ENCODE measurements at places on chromosomes 6 and 20.

DNA sequence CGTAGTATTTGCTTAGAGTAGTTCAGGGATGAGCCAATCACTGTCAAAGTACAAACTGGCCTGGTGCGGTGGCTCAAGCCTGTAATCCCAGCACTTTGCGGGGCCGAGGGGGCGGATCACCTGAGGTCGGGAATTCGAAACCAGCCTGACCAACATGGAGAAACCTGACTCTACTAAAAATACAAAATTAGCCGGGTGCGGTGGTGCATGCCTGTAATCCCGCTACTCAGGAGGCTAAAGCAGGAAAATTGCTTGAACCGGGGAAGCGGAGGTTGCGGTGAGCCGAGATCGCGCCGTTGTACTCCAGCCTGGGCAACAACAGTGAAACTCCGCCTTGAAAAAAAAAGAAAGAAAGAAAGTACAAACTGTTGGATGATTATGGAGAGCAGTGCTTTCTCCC lies 27.5 kb upstream of the JARID2 start:
- no peak for DNase-seq

DNA sequence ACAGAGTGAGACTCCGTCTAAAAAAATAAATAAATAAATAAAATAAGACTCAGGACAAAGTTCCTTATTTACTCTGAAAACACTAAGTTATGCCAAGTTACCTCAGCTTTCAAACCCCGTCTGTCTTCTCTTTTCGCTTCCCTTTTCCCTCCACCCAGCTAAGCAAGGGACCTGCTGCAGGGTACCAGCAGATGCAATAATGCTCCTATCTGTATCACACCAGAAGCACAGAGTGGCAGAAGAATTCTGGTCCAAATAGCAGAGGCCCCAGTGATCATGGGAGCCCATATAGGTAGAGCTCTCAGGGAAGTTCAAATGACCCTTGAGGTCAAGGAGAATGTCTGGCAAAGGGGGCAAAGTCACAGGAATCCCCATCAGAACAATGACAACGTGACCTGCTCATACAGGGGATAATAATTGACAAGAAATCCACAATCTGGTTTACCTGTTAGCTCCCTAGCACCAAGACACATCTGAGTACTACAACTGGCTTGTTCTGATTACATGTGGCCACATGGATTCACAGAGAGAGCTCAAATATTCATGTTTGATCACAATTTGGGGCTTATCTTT lies 8.7 kb downstream of the GCM1 start:
- DNase-seq: no peak

DNA sequence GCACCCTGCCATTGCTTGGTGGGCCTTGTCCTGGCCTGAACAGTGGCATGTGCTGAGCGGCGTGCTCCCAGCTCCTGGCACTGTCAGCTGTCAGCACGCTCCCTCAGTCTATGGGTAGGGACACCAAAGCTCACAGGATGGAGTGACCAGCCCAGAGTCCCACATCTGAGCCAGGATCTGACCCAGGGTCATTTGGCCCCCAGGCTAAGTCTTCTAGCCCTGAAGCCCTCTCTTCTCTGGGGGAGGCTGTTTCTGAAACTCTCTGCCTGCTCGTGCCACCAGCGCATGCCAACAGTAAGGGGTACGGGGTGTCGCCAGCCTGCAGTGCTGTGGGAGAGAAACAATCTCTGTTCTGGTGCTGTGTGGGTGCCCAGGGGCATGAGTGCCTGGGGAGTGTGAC lies 37.1 kb downstream of the CDH4 start:
- no peak for DNase-seq

DNA sequence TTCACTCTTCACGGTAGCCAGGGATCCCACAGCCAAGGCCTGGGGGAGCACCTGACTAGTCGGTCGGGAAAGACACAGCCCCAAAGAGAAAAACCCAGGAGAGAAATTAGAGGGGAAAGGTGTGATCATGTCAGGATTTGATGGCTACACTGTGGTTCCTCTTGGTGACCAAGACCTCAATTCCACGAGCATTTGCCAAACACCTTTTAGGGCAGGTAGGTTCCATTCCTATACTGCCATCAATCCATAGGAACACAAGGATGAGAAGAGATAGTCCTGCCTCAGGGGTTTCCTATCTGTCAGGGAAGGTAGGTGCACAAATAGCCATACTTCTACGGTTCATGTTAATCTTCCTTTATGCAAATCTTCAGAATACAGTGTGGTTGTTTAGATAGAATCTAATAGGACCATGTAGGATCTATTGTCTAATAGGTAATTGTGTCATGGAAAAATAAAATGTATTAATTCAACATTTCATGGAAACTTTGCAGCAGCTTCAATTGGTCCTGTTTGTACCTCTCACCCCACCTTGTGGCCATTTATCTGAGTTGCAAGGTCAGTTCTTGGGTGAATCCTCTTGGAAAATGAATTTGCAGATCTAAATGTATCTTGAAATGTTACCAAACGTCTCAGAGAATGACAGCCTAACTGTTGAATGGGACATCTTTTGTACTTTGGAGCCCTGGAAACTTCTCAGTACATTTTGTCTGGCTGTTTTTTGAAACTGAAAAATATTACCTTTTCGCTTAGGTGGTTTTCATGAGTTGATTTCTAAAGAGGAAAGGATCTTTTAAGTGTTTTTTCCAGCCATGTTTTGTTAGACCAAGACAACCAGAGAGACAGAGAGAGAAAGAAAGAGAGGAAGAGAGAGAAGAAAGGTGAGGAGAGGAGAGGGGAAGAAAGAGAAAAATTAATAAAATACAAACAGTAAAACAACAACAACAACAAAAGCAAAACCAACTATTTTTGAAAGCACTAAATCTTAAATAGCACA lies 33.7 kb upstream of the IYD start:
- DNase-seq: peak; percentile 18

GRCh38 chr20:52152416-52152815 lies 39.2 kb downstream of the ZFP64 start:
- DNase-seq: no peak

- DNase-seq: no peak
Measured at GRCh38 chr20:32192698-32193097, 14.8 kb downstream of the PLAGL2 start.

GRCh38 chr6:127463056-127463455 lies 3.9 kb upstream of the KIAA0408 start:
- DNase-seq: no peak

DNA sequence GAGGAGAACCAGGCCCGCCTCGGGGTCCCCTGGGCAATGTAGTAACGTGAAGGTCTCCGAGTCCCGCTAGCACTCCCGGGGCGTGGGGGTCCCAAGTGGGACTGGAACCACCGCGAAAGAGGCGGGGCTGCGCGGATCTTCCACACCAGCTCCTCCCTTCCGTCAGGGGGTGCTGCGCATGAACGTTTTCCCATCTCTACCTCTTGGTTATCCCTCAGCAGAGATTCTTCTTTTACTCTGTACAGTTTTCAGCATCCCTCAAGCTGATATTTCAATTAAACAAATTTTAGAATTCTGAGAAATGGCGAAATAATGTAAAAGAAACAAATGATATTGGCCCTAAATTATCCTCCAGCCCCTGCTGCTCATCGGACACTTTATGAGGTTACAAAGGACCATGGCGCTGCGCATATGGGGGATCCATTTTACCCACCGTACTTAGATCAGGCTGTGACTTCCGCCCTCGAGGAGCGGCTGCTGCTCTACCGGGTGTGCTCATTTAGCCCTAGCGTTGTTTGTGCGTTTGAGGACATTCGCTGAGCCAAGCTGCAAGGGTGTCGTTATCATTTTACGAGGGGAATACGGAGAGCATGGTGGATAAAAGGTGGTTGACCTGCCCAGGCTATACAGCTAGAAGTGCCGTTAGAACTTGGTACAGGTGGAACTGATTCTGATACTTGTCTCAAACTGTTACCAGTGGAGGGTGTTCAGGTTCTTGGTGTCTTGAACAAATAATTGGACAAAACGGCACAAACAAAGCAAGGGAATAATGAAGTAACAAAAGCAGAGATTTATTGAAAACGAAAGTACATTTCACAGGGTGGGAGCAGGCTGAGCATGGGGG lies 75.2 kb upstream of the CHD6 start:
- peak; percentile 97 for DNase-seq

DNA sequence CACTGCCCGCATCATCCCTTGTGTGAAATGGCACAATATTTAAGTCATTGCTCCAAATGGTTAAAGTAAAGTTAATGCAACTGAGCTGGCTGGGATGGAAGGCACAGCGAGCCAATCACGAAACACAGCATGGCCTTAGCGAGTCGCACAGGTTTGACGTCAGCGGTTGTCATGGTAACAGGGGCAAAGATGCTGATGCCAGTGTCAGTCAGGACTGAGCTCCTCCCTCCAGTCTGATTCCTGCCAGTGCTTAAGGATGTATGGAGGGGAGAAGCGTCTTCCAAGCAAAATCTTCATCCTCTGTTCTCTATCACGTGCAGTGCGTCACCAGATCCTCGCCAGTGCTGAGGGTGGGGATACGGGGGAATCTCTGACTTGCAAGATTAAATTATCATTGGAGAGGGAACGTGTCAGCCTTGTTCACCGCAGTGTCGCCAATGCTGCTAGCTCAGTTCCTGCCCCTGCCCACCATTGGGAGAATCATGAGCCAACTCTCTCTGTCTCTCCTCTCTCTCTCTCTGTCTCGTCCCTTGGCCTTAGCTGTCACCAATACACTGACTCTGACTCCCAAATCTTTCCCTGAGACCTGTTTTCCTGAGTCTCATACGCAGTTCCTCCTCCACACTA lies 24.5 kb downstream of the TSPYL4 start:
- DNase-seq: peak; percentile 97

- no peak for DNase-seq
Measured at GRCh38 chr20:5008759-5009158, 7.4 kb upstream of the SLC23A2 start.

DNA sequence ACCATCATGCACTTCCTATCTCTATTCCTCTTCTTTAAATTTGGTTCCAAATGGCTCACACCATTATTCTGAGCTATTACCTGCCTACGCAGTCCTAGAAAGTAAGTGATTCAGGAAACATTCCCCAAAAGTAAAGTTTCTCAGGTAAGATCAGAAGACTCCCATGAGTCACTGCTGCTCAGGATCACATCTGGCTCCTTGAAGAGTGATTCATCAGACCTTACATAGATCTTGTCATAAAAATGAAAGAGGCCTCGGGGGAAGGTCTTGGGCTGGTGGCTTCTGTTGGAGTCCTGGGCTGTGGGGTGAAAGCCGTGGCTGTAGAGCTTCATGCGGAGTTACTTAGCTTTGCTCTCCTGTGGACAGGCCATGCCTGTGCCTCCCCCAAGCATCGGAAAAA lies 35.9 kb downstream of the PLG start:
- DNase-seq: no peak

DNA sequence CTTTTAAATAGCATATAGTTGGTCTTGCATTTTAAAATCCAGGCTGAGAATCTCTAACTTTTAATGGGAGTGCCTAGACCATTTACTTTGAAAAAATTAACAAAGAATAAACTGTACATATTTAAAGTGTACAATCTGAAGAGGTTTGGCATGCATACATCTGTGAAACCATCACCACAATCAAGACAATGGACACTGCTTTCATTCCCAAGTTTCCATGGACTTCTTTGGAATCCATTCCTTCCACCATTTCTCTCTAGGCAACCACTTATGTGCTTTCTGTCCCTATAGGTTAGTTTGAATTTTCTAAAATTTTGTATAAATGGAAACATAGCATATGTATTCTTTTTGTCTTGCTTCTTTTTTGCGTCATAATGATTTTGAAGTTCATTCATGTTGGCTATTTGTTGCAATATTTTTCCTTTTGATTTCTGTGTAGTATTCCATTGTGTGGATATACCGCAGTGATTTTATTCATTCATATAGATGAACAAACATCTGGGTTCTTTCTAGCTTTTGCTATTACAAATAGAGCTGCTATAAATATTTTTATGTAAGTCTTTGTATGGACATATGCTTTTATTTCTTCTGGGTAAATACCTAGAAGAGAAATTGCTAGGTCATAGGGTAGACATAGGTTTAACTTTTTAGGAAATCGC lies 50.9 kb downstream of the NEDD9 start:
- no peak for DNase-seq
